ENCODE measurements at places on chromosomes 7 and 10.

GRCh38 chr7:5231811-5232484 is 41.9 kb downstream of the WIPI2 start:
- no peak for DNase-seq

GRCh38 chr10:116164291-116164690 is 108.7 kb downstream of the GFRA1 start:
- no peak for DNase-seq

GRCh38 chr7:100176096-100177044 is 811 bp downstream of the GPC2 start:
- DNase-seq = no peak

GRCh38 chr10:72272689-72273409 is 875 bp upstream of the DDIT4 start:
- DNase-seq = no peak

DNA sequence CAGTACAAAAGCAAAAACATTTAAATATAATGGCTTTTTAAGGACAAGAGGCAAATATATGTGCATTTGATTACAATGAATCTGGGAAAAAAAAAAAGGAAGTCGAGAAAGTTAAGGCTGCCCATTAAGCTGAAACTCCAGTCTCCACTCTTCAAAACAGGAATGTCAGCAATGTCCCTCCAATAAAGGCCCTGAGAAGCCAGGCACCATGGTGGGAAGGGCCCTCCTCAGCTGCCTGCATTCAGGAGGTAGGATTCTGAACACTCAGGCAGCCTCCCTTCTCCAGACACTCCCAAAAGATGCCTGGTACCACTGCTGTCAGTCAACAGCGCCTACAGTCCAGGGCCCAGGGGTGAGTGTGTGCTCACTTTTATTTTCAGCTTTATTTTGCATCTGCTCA is 121.3 kb upstream of the MGMT start:
- no peak for DNase-seq

GRCh38 chr7:131098527-131098926 is 229.1 kb upstream of the MKLN1 start:
- DNase-seq = no peak

DNA sequence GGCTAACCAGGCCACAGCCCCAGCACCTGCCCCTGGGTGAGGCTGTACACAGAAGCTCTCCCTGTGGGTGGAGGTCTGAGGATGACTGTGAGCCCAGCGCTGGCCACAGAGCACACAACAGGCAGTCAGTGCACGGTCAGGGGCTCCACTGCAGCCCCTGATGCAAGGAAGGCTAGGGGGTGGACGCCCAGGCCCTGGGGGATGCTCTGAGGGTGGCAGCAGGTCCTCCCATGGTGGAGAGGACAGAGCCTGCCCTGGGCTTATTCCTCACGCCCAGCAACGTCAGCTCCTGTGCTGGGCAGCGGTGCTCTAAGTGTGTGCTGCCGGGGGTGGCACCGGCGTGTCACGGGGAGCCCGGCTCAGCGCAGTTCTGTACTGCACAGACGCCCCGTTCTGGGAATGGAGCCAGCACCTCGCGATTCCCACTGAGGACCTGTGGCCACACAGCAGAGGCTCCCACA is 223.2 kb downstream of the MAD1L1 start:
- DNase-seq = no peak

- DNase-seq = no peak
Observed at GRCh38 chr10:12412666-12413368, 63.5 kb downstream of the CAMK1D start.

DNA sequence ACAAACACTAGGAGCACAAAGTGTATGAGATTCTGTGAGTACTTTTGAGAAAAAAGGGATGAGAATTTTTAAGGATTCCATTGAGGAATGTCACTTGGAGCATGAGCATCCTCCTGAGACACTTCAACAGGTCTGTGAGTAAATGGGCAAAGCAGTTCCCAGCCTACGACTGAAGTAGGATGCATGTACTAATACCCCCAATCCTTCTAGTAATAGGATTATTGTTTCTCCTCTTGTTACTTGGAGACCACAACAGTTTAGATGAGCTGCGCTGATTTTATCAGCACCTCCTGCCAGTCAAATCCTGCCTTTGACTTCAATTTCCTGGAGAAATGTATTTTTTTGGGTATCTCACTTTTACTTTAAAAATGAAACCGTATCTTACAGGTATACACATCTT is 820 bp downstream of the BBS9 start:
- no peak for DNase-seq

- DNase-seq = no peak
Observed at GRCh38 chr10:34160595-34160994, 654.5 kb downstream of the PARD3 start.

- no peak for DNase-seq
Observed at GRCh38 chr10:14412624-14413023, 81.9 kb upstream of the FRMD4A start.

- no peak for DNase-seq
Observed at GRCh38 chr10:3167611-3168330, 4.8 kb downstream of the PITRM1 start.

GRCh38 chr7:1093502-1093843 is 5.6 kb downstream of the GPER1 start:
- no peak for DNase-seq

DNA sequence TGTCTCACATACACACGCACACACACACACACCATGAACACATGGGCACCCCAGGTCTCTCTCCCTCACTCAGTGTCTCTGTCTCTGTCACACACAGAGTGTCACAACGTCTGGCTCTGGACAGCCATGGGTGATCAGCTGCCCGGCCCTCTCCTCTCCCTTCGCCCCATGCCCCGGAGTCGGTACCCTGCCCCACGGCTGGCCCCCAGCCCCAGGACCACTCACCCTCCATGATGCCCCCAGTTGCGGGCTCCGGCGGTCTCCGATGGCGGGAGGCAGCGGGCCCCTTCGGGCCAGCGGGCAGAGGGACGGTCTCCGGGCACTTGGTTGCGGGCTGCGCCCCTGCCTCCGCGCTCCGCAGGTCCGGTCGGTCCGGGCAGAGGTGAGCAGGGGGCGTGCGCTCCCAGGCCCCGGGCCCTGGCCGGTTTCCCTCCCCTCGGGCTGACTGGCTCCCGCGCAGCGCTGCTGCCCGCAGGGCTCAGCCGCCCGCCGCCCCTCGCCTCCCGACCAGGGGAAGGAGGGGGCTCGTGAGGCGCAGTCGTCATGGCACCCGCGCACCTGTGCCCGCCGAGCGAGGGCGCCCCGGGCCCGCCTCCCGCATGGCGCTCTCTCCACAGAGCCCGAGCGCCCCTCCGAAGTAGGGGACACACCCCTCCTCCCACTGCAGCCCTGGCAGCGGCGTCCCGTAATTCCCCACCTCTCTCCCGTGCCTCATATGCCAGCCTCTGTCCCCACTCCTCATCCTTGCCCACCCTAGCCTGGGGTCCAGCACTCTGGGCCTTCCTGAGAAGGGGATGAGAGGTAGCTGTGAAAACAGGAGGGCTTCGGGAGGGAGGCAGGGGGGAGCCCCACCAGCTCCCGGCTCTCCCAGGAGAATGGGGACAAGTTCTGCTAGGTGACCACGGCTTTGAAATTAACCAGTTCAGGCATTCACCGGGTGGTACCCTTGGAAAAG is at the start of gene NPFFR1:
Gene NPFFR1 (minus strand): TSS at position 560 of the 955 bp plus-strand sequence. CDS start 328 bp downstream, at position 232.
- no peak for DNase-seq

DNA sequence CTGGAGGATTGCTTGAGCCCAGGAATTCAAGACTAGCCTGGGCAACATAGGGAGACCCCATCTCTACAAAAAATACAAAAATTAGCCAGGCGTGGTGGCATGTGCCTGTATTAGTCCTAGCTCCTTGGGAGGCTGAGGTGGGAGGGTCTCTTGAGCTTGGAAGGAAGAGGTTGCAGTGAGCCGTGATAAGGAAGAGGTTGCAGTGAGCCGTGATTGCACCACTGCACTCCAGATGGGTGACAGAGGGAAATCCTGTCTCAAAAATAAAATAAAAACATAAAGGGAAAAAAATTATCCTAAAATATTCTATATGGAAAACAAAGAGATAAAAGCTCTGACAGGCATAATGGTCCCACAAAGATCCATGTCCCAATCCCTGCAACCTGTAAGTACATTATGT is 87.9 kb upstream of the KAT6B start:
- no peak for DNase-seq

GRCh38 chr10:124694481-124695220 is 49.5 kb downstream of the FAM53B start:
- no peak for DNase-seq
